ENCODE measurements at places on chromosomes 12 and 14. TPM values are rescaled to one million over a fixed set of nuclear protein-coding genes. Genes with fewer than 3 reads are reported as not detected.
A peak's percentile ranks its signal among the peaks of the same experiment; 100 is the strongest.

GRCh38 chr14:26606729-26607312, 9.0 kb upstream of the NOVA1 start:
- DNase-seq: no peak

Gene CEBPE
- total RNA-seq: not detected

- no peak for DNase-seq
Measured at GRCh38 chr14:75053396-75054291, 2.4 kb upstream of the MLH3 start.

Gene IFNG-AS1
- not detected for total RNA-seq

Gene GALNT4
- 4.5 TPM for total RNA-seq

DNA sequence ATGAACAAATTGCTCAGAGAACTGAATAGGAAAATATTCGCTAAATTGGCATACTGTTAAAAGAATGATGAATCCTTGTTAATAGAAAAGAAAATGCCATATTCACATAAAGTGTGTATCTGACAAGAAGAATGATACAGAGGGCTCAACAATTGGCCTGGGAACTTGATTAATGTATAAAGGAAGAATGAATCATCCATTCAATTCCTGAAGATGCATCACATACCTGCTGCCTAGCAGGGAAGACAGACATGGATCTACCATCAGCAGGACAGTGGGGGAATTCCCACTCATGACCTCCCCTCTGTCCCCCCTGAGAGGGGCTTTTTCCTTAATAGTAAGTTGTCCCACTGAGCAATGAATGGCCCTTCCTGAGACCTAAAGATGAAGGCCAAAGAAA, 13.5 kb downstream of the PTPN21 start:
- no peak for DNase-seq

Gene CCDC91
- 29.2 TPM for total RNA-seq

GRCh38 chr14:90330203-90331196, 1.2 kb downstream of the NRDE2 start:
- DNase-seq: no peak

GRCh38 chr14:94773655-94774343, 3.9 kb upstream of the GSC start:
- no peak for DNase-seq

Gene NFATC4
- 207 TPM for total RNA-seq

- peak; percentile 81 for DNase-seq
Measured at GRCh38 chr12:57844709-57845477, 1.6 kb downstream of the CTDSP2 start.

GRCh38 chr12:116916714-116917114, 6.0 kb downstream of the FBXW8 start:
- DNase-seq: no peak

Gene IRAK3
- total RNA-seq: 2.1 TPM

Gene RPGRIP1
- not detected for total RNA-seq

DNA sequence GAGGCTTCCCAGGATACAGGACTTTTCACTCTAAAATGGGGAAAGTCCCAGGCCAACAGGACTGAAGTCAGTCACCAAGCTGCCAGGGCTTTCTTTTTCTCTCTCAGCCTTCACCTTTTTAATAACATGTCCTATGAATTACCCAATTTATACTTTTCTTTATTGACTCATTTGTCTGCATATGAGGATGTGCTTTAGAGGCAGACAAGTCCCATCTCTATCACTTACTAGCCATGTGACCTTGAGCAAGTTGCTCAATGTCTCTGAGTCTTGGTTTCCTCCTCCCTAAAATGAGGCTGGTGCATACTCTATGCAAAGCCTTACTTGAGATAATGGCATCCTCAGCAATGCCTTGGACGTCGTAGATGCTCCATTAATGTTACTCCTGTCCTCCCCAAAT, 98.1 kb upstream of the TMPO start:
- DNase-seq: no peak

DNA sequence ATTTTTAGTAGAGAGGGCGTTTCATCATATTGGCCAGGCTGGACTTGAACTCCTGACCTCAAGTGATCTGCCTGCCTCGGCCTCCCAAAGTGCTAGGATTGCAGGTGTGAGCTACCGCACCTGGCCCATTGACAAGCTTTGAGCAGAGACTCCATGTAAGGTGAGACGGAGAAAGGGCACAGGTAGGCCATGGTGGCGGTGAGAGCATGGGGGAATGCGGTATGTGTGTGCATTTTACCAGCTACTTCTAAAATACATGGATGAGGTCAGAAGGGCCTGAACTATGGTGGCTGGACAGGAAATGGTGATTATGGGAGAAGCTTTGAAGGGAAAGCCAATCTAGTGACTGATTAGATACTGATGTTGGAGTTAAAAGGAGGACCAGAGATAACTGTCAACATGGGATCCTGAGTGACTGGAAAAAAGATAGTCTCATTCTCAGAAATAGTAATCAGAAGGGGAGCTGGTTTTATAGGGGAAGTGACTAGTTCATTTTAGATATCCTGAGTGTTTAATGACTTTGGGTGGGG, 21.9 kb upstream of the PTPRB start:
- no peak for DNase-seq

Gene PPP1R1A
- 6.0 TPM for total RNA-seq

DNA sequence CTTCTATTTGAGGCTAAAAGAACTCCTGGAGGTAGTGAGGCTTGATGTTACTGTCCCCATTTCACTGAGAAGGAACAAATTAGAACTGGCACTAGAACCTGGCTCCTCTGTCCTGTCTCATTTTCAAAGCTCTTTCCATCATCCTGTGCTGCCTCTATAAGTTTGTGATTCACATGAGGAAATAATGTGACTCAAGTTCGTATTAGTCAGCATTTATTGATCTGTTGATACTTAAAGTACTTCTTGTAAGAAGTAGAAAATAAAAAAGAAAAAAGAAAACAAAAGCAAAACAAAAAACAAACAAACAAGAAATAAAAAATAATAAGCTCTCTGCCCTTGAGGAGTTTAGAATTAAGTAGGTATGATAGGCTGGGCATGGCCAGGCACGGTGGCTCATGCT, 2.3 kb upstream of the ESPL1 start:
- DNase-seq: no peak

Gene TAS2R42
- total RNA-seq: not detected

Gene PRB2
- not detected for total RNA-seq

DNA sequence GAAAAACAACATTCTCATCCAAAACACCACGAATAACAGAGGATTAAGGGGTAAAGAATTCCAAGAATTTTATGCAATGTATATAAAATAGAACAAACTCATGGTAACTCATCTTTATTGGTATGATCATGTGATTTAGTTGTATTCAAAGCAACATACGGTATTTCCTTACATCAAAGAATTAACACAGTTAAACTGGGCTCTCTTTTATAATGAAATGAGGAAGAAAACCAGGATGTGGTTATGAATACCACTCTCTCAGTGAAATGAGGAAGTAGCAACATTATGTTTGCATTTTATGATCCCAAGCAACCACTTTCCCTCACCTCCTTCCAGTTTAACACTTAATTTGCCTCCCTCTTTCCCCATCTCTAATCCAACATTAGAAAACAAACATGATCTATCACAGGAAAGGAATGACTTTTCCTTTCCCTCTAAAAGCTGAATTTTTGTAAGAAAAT, 22.9 kb downstream of the SPTLC2 start:
- no peak for DNase-seq
